ENCODE measurements at places on chromosomes 7 and 10.

DNA sequence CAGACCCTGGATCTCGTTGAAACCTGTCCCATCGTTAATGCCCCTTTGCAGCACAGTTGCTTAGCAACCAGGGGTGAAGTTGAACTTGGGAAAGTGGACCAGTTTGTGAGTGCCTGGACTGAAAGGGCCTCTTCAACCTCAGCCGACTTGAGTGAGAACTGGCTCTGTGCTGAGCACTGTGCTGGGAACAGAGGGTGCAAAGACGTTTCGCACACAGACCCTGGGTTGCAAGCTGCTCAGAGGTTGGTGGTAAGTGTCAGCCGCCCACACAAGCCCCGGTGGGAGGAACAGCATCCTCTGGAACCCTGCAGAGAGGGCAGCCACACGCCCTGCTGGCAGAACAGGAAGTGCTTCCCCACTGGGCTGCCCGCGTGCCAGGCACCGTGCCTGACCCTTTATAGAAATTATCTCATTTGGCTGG is 89.2 kb downstream of the CARD11 start:
- DNase-seq: no peak

GRCh38 chr10:12406764-12407400 is 57.5 kb downstream of the CAMK1D start:
- DNase-seq: no peak

DNA sequence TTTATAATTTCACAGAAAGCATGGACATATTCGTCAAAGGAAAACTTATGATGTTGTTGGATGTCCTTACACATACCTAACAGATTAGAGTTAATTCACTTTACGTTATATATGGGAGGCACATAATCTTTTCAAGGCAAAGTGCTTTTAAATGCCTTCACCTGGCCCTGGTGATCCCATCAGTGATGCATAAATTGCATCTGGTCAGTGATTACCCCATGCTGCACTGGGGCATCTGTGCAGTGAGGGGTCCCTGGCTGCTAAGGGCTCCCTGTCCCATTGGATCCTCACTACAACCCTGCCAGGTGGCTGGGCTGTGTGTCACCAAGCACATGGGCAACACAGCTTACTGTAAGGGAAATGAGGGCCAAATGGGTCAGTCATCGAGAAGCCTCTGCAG is 441.1 kb downstream of the RPS24 start:
- no peak for DNase-seq

DNA sequence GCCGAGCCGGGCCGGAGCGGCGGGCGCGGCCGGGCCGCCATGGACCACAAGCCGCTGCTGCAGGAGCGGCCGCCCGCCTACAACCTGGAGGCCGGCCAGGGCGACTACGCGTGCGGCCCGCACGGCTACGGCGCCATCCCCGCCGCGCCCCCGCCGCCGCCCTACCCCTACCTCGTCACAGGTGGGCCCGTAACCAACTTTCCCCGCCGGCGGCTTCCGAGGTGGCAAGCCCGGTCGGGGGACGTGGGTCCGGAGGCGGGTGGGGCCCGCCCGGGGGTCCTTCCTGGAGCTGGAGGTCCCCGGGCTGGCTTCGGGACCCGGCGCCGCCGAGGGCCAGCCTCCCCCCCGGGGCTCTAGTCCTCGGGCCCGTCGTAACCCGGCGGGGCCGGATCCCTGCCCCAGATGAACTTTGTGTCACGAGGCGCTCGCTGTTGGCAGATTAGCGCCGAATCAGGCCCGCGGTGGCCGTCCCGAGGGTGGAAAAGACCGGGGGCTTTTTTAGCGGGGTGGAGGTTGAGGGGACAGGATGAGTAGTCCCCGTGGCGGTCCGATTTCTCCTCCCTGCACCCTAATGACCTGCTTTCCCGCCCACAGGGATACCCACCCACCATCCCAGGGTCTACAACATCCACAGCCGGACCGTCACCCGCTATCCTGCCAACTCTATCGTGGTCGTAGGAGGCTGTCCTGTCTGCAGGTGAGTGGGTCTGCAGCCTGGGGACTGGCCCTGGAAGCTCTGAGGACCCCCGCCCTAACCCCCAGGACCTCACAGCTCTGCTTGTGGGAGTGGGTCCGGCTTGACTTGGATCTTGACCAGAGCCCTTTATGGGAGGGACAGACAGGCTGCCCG is 496 bp downstream of the BRI3 start:
- DNase-seq: no peak

Data from COR-L47 (cell line).